ENCODE measurements at places on chromosomes 12 and 14. TPM values are rescaled to one million over a fixed set of nuclear protein-coding genes. Genes with fewer than 3 reads are reported as not detected.

- no peak for ATAC-seq
These were observed 45.6 kb downstream of the KRT80 start for GRCh38 chr12:52146089-52146821.

GRCh38 chr12:15883536-15883935 lies 1.3 kb downstream of the STRAP start:
- no peak for ATAC-seq

DNA sequence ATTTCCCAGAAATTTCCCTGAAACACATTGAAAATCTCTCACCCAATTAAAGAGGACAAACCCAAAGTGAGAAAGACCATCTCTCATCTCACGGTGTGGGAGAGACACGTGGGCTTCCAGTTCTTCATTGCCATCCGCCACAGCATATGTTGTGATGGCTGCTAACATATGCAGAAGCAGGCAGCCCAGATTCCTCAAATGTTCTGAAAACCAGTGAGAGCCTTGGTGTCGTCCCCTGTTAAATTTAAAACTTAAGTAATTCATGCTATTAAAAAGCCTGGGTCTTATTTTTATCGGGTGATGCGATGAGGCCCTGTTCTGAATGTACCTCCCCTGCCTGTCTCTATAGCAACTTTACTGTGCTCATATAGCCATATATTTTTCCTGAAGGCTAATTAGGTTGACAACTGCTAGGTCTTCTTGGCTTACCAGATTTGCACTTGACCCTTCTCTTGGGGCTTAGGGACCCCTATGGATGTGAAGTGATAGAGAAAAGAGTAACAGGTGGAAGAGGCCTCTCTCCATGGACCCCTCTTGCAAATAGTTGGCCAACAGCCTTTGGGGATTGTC lies 2.8 kb upstream of the FGF6 start:
- no peak for ATAC-seq

- ATAC-seq = peak; percentile 77
These were observed 10.6 kb downstream of the FNTB start for GRCh38 chr14:64997108-64997794.

DNA sequence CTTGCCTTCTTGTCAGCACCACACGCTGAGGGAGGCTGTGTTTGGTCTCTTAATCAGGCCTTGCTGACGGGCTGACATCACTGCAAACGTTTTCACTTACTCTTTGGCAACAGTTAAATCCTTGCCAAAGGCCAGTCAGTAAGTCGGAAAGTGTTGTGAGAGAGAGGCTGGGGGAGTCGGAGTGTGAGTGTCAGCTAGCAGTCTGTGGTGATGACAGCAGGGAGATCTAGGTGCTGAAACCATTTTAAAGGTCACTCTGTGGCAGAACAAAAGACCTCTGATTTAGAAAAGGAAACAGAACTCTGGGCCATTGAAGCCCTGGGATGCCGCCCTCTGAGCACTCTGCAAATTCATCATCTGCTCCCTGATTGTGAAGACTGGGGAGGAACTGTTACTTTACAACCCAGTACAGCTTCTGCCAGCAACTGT lies 143.5 kb downstream of the PAX9 start:
- no peak for ATAC-seq

DNA sequence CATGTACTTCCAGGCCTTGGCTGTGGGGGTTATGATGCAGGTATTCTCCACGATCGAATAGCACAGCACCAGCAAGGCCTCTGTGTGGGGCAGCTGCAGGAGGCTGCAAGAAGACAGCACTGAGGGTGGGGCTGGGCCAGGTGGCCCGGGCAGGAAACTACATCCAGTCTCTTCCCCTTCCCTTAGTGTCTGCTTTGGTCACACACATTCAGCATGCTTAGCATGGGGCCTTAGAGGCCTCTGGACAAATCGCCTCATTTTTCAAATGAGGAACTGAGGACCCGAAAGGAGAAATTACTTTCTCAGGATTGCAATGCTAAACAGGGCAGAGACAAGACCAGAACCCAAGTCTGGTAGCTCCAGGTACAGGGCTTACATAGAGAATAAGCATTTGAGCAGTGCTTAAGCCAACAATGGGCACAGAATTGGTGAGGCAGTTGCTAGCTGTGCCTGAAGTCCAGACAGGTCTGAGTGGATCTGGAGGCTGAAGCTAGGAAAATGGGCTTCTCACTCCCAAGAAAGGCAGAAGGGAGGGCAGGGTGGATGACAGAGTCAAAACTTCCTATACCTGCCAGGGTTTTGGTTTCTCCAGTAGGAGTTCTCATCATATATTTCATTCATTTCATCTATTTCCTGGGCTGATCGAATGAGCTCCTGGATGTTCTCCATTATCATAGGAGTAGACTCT lies 3.5 kb downstream of the ACRBP start:
- no peak for ATAC-seq

GRCh38 chr14:39107591-39107996 lies 4.6 kb upstream of the SEC23A start:
- ATAC-seq = peak; percentile 28

DNA sequence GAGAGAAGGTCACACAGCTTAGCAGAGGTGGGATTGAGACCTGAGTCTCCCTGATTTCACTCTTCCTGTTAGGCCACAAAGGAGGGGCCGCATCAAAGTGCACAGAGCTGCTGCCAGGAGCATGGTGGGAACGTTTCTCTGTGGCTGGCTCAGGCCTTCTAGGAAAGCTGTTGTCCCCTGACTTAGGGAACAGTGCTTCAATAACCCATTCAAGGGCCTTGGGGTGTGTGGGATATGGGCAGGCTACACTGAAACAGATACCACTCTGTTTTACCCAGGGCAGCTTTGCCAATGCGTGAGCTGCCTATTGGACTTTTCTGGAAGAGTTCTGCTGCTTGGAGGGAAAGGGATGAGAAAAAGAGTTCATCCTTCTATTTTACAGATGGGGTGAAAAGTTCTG lies 110.0 kb downstream of the ADCK1 start:
- no peak for ATAC-seq

- no peak for ATAC-seq
These were observed 761 bp upstream of the NDRG2 start for GRCh38 chr14:21025371-21026273.

GRCh38 chr12:125643055-125643454 lies 577.8 kb downstream of the AACS start:
- ATAC-seq = no peak

DNA sequence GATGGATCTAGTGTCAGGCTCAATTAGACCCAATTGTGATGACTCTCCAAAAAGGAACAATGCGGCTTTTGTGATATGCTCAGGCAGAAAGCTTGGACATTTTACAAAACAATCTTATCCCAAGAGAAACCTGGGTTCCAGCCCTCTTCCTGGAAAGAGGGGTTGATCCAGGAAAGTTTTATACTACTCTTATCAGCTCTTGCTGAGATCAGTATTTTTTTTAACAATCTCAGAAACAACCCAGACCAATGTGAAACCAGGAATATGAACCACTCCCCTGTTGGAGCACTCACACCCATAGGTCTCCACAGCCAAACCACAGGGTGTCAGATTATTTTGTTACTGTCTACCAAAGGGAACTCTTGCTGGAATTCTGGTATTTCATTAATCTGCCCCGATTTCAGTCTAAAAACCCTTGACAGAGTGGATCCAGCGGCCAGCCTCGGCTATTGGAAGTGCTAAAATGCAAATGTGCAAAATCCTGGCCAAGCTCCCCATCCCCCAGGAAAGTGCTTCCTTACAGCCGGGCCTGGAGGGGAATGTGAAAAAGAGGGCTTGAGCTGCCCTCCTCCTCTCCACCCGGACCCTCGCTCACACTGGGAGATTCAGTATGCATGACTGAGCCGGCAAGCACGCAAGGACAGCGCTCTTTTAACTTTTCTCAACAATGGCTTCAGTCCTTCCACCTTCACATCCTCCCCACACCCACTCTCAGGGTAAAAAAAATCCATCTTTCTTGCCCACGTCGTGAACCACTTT lies 4.0 kb downstream of the FBXL14 start:
- no peak for ATAC-seq

- no peak for ATAC-seq
These were observed 18.2 kb downstream of the PDE6H start for GRCh38 chr12:14991069-14991468.

- ATAC-seq = no peak
These were observed 392.9 kb downstream of the NOVA1 start for GRCh38 chr14:26204728-26205479.

GRCh38 chr14:77276295-77276935 lies 5.4 kb upstream of the NGB start:
- ATAC-seq = no peak

DNA sequence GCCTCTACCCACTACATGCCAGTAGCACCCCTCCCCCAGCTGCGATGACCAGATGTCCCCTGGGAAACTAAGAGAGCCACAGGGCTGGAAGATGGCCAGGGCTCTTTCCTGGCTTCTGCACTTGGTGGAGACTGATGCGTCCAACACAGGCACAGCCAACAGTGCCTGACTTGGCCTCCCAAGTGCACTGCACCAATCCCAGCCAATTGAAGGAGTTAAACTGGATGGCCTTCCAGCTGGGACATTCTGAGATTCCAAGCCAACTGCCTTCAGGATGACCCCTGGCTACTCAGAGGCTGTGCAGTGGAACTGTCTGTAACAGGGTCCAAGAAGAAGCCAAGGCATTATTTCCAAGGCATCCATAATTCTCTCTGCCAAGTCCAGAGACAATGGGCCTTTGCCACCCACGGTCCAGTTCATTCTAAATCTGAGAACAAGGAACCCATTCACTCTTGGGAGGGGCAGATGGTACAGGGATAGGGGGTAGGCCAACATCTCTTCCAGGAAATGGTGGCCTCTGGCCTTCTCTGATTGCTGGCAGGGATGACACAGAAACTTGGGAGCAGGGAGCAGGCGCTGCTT lies 35.2 kb downstream of the PRIMA1 start:
- ATAC-seq = no peak

- no peak for ATAC-seq
These were observed 136.4 kb upstream of the NCOR2 start for GRCh38 chr12:124703856-124704255.

- ATAC-seq = no peak
These were observed 10.1 kb downstream of the NFKBIA start for GRCh38 chr14:35394326-35395013.

DNA sequence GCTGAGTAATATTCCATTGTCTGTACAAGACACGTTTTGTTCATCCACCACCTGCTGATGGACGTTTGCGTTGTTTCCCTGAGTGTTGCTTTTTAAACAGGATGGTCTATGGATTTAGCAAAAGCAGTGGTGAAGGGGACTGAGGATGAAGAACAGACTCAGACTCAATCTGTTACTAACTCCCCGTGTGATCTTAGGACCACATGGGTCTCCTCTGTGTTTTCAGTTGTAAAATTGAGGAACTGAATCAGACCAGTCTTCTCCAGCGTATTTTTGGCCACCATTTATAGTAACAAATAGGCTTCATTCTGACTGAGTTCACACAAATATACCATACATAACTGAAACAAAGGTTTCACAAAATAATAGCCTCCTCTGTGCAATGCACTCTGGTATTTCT lies 85.6 kb downstream of the FOXN3 start:
- ATAC-seq = no peak

- no peak for ATAC-seq
These were observed 447.4 kb downstream of the AEBP2 start for GRCh38 chr12:19886639-19887064.

GRCh38 chr14:62631176-62631575 lies 414.1 kb downstream of the KCNH5 start:
- ATAC-seq = no peak

DNA sequence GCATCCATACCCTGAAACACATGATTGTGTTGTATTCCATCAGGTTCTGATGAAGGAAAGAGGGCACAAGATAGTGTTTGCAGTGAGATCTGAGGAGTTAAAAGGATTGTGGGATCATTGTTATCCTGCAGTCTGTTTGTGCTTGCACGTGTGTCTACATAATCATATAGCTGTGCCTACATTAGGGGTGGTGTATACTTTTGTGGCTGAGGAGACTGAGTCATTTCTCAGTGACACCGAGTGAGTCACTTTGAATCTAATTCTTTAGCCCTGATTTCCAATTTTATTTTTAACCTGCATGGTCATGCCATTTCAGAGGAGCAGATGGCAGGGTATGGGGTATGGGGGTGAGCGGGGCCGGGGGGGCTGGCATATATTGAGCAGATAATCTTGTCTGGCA lies 133.2 kb downstream of the ANO4 start:
- no peak for ATAC-seq

DNA sequence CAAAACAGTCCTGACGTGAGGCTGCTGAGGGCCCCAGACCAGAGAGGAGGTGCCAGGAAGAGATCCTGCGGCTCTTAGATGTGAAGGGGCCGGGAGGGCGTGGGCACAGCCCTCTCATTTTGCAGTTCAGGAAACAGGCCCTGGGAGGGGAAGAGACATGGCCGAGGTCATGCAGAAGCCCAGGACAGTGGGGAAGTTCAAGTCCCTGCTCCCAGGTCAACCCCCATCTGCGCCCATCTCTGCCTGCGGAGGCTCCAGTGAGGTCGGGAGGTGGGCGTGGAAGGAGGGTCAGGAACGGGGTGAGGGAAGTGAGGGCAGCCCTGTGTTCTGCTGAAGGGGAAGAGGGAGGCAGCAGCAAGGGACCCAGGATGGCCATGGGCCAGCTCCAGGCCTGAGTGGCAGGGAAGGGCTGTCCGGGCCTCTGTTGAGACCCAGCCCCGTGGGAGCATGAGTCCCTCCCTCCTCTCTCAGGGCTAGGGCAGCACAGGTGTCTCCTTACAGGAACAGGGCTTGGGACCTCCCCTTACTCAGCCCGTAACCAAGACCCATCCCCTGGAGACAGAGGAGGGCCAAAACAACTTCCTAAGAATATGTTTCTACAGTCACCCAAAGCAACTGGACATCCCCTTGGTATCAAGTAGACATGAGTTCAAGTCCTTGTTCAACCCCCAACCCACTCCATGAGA lies 90.8 kb downstream of the LGMN start:
- no peak for ATAC-seq

Gene KLRC1
- not detected for total RNA-seq

Gene MAP1LC3B2
- 0.90 TPM for total RNA-seq

Gene GPR65
- 33.9 TPM for total RNA-seq

Gene CLEC4C
- total RNA-seq = not detected

Gene RNFT2
- total RNA-seq = 23.6 TPM

Gene SIX4
- total RNA-seq = 0.54 TPM

Gene ANKLE2
- 160 TPM for total RNA-seq

Gene PLEKHG7
- not detected for total RNA-seq

Gene FICD
- 3.6 TPM for total RNA-seq

Gene SLCO1B3
- total RNA-seq = not detected

Gene FLVCR2
- total RNA-seq = 8.5 TPM

Gene CHGA
- total RNA-seq = not detected

Gene TOMM20L
- not detected for total RNA-seq

All from activated T-helper 17 cell treated with anti-CD3 and anti-CD28 coated beads, Interleukin-2, amount 50 U/mL, for 72 hours (primary cell).